ENCODE measurements at places on chromosomes 7 and 10. TPM values are rescaled to one million over a fixed set of nuclear protein-coding genes. Genes with fewer than 3 reads are reported as not detected.

The LMOD2 gene
- total RNA-seq: not detected

The SPACDR gene
- total RNA-seq: 0.27 TPM

The STK31 gene
- total RNA-seq: under 0.01 TPM

The FAM25C gene
- not detected for total RNA-seq

The RHOBTB1 gene
- total RNA-seq: 11.6 TPM

The FKBP9 gene
- 7.3 TPM for total RNA-seq

The HMX3 gene
- total RNA-seq: not detected

The PODXL gene
- total RNA-seq: 1.1 TPM

The KNDC1 gene
- under 0.01 TPM for total RNA-seq

The VPS26A gene
- 7.0 TPM for total RNA-seq

The CDK1 gene
- 1.6 TPM for total RNA-seq

The AKR1C3 gene
- total RNA-seq: 121 TPM

The INHBA gene
- total RNA-seq: under 0.01 TPM

The FXYD4 gene
- total RNA-seq: not detected

The GOLGA7B gene
- total RNA-seq: under 0.01 TPM

The NODAL gene
- not detected for total RNA-seq

The SPDYE2B gene
- total RNA-seq: not detected

The CLIP2 gene
- 72.2 TPM for total RNA-seq

The INMT gene
- total RNA-seq: 0.54 TPM
